ENCODE measurements at places on chromosomes 2 and 18.

DNA sequence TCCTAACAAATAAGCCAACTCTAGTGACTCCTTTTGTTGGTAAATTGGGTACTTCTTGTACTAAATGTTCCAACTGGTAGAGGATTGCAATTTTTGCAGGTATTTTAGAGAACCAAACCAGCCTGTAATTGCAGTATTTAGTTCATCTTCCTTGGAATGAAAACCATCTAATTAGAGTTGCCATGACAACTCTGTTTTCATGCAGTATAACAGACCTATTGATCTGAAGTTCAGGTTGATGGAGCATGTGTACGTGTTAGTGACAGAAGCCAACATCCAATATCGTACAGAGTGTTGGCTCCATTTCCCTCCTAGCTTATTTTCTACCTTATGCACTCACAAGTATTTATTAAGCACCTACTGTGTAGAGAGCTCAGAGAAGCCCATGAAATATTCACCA is 176.3 kb upstream of the FOSL2 start:
- DNase-seq: no peak

GRCh38 chr2:109472974-109473373 is 140.8 kb downstream of the SEPTIN10 start:
- no peak for DNase-seq

DNA sequence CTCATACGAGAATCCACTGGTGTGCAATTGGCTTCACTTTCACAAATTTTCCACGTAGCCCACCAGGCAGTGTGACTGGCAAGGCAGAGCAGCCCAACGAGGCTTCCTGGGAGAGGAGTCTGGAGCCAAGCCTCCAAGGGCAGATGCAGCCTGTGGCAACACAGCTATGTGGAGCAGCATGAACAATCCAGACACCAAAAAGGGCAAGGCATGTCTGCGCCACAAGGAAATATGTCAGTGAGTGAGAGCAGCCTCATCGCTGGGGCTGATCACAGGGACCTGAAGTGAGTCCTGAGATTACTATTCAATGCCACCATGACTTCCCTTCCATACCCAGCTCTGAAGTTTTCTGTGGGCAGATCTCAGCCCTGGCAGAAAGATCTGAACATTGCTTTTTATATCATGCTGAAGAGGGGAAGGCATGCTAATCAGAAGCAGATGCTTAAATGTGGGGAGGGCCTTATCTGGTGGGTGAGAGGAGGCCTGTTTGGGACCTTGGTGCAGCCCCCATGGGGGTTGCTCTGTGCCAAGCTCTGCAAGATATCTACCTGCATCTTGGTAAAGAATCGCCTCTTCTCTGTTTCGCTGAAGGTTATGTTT is 40.0 kb upstream of the PUM2 start:
- no peak for DNase-seq

DNA sequence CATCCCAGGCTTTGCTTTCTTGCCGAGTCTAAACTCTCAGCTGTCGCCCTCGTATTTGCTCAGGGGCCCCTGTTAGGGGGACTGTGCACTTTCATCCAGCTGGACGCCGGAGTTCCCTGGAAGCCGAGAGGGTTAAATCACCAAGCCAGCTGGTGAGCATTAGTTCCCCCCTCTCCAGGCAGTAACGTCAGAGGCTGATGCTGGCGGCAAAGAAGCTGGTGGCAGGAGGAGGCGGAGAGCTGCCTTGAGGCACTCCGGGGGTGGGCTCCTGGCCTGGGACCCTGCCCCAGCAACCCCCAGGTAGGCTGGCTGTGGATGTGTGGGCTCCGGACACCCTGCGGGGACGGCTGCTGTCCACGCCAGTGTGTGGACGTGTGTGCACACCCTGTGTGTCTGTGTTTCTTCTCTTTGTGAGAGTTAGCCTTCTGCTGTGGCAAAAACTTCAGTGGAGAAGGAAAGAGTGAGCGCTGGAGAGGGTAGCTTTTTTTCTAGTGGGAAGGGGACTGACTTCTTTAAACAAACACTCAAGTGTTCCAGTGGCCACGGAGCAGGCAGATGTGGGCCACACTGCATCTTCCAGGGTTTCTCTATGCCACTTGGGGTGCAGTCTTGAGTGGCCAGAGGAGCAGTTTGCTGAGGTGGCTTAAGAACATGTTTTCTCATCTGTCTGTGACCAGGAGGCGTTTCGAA is 84.7 kb downstream of the GLI2 start:
- no peak for DNase-seq

DNA sequence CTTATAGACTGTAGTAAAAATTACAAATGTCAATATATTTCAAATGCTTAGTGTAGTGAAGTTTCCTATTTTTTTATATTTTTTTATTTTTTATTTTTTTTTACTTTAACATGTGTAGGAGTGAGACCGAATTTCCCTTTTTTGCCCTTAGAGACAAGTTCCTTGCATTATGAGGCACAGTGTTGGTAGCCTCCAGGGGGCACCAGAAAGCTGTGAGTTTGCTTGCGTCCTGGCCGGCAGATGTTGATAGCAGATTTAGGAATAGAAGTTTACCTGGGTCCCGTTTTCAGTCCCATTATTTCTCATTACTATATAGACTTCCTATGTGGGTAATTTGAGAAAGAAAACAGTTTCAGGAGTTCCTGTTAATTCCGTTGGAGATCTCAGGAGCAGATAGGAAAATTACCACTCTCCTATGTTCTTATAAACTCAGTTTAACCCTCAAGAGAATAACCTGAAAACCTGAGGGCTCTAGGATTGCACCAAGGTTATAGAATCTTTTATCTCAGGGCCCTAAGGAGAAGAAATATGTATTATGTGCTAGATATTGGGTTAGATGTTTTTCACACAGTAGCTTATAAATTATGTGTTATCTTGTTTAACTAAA is 157.5 kb upstream of the SESTD1 start:
- no peak for DNase-seq

DNA sequence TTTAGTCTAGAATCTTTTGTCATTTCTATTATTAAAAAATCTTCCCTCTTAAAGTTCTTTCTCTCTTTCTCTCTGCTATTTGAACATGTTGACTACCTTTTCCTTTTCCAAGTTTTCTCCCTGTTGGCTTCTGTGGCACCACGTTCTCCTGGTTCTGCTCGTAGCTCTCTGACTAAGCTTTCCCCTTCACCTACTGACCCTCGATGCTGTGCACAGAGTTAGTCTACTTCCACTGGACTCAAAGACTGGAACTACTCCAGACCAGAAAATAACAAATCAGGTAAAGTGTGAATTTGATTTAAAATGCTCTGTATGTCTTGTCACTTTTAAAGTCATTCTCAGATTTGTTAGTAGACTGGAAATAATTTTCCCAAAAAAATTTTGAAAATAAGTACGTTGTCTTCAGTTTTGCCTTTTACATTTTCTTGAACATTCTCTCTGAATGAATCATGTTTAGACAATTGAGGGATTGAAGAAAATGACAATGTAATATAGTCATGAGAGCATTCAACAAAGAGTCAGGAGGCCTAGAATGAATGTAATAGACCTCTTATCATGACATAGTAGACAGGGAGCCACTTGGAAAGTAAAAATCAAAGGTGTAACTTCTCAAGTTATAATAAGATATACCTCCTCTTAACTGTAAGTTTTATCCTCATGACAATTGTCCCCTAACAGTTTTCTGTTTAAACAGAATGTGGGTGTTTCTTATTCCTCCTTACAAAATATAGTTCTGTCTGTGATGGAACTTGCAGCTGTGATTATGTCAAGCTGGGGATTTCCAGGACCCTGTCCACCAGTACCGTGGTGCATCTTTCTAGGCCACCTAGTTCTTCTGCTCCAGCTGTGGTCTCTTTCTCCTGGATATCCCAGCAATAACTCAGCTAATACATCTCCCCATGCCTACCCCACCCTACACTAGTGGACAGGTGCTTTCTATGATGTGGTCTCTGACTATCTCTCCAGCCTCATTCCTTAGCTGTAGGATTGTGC is 25.5 kb downstream of the ITPRID2 start:
- no peak for DNase-seq

- no peak for DNase-seq
Measured at GRCh38 chr18:52716973-52717372, 377.0 kb downstream of the DCC start.

DNA sequence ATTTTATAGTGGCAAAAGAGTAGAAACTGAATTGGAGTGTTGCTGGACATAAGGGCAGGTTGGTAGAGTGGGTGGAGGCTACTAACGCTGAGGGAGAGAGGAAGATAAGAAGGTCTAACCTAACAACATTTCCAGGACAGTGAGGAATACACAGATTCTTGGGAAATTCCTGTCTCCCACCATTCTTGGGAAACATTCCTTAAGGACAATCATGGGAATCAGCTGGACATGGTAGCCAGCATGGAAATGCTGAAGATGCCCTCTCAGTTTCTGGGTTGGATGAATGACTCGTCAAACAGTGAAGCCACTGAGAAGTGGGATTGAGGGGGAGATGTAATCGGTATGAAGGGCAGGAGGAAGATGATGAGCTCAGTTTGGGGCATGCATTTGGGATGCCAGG is 265.4 kb downstream of the AFF3 start:
- DNase-seq: no peak

GRCh38 chr2:217077831-217078407 is 218.1 kb upstream of the TNP1 start:
- no peak for DNase-seq

DNA sequence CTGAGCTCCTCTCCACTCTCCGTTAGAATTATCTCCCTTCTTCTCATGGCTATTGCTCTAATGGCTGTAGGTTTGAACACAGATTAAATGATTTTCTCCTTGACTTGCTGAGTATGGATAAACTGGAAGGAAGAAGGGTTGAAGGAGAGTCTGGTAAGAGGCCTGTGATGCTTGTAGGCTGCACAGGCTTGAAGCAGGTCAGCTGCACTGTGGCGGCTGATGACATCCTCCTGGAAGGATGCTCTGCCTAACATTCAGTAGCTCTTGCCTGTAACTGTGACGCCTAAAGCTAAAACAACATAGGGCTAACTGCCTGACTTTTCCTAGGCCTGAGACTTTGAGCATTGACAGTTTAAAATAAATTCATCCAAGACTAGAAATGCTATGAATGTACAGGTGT is 166.3 kb downstream of the MREG start:
- DNase-seq: no peak

- DNase-seq: no peak
Measured at GRCh38 chr2:238108423-238109183, 8.5 kb downstream of the ESPNL start.

DNA sequence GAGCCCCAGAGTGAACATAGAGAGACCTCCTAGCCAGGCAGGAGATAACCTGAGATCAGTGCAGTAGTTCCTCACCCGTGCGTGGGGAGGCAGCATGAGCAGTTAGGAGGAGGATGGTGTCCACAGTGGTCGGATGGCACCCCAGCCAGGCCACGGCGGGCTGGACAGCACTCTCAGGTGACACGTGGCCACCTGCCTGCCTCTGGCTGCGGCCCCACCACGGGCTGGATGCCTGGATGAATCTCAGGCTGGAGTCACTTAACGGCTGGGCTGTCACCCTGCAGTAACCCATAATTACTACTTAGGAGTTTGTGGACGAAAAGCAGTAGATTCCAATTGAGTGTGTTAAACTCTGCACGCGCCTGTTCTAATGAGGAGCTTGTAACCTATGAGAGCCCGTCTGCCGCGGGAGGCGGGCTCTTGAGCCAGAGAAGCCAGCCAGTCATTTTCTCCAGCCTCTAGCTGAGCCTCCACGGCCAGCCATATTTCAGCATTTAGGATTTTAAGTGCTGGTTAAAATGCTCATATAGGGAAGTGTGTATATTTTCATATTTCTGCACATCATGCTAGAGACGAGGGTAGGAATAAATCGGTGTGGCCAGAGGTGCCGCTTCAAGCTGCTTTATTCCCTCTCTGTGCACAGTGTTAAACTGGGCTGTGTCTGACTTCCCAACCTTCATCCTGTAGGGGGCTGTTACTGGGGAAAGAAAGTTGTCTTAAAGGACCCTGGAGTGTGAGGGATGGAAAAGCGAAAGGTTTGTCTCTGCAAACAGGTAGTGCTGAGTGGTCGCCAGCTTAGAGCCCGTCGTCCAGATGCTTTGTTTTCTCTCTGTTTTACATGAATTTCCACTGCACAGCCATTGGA is 144.0 kb downstream of the GLI2 start:
- no peak for DNase-seq

DNA sequence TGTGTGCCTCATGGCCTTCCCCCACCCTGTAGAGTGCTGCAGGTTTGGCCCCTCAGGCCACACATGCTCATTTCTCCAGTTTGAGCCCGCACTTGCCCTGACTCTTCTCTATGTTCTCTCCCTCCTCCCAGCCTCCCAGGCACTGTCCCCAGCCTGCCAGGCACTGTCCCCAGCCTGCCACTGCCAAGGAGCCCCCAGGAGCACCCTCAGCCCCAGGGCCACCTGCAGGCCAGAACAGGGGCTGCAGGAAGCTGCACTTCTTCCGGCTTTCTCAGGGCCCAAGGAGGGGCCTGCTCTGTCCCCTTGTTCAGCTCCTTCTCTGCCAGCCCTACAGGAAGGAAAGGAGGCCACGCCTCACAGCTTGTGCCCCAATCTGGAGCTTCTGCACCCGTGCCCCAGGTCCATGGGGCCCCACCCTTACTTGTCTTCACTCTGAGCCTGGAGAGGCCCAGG is 31.6 kb downstream of the CYP26B1 start:
- no peak for DNase-seq

- DNase-seq: no peak
Measured at GRCh38 chr18:62777814-62778213, 62.5 kb downstream of the PHLPP1 start.

GRCh38 chr2:54052825-54053718 is 62.3 kb upstream of the ACYP2 start:
- no peak for DNase-seq

GRCh38 chr2:47422560-47422959 is 19.6 kb downstream of the MSH2 start:
- DNase-seq: no peak

- DNase-seq: no peak
Measured at GRCh38 chr2:201618744-201619662, 24.3 kb downstream of the TMEM237 start.

DNA sequence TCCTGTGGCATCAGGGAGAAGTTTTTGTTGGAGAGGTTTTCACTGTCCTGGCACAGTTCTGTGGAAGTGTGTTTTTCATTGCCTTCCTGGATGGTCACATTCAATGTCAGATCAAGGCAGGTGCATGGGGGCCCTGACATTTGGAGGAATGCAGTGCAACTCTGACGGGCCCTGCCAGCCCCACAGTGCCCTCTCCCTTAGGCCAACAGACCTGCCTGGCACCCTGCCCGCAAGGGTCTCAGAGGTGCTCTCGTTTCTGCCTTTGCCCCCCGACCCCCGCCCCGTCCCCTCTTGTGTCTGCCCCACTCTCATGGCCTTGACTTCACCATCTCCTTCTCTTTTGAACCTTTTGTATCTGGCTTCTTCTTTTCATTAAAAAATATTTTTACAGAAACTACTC is 257.2 kb upstream of the HDAC4 start:
- no peak for DNase-seq

DNA sequence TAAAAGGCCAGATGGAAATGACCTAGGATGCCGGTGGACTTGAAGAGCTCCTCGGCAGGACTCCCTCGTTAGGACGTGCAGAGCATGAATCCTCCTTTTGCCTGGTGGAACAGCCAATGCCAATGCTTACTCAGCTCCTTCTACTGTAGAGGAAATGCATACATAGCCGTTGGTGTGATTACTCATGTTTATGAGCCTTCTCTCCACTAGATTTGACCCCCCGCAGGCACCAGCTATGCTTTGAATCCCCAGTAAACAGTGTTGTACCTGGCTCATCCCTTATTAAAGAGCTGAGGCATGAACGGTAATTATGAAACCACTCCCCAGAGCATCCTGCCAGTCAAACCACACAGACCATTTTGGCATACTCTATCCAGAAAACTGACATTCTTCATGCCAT is 172.8 kb downstream of the ANTXR1 start:
- no peak for DNase-seq

- DNase-seq: no peak
Measured at GRCh38 chr2:191114403-191114886, 36.3 kb downstream of the STAT4 start.

Measured in activated naive CD4-positive, alpha-beta T cell (primary cell).